Pancreas (tissue), 10 donors: ENCODE measurements at places on chromosomes 13 and 19. TPM values are rescaled to one million over a fixed set of nuclear protein-coding genes. Genes with fewer than 3 reads are reported as not detected.

DNA sequence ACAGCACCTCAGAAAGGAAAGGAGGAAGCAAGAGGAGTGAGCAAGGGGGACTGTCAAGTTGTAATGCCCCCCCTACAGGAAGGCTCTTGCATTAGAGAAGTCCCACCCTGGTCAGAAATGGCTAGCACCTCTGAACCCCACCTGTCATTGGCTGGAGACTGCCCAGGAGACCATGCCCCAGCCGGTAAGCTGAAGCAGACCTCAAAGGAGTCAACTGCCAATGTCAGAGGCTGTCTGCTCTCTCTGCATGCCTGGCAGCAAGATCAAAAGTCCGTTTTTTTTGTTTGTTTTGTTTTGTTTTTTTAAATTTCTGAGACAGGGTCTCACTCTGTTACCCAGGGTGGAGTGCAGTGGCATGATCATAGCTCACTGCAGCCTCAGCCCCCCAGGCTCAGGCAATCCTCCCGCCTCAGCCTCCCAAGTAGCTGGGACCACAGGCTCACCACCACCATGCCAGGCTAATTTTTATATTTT is 8.1 kb upstream of the BCL3 start:
- DNase-seq = peak; percentile 38

DNA sequence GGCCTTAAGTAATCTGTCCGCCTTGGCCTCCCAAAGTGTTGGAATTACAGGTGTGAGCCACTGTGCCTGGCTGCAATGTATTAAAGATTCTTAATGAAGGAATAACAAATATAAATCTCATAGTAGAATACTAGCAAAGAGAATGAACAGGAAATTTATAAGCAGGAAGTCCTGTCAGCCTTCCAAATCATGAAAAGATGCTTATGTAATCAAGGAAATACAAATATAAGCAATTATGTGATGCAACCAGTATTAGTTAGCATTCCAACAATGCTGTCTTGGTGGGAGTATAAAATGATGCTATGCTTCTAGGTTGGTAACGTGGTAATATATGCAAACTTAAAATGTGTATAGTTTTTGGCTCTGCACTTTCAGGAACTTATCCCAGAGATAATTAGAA is 133.8 kb downstream of the PDS5B start:
- no peak for DNase-seq

GRCh38 chr13:94115054-94115453 is 364.4 kb downstream of the DCT start:
- no peak for DNase-seq

DNA sequence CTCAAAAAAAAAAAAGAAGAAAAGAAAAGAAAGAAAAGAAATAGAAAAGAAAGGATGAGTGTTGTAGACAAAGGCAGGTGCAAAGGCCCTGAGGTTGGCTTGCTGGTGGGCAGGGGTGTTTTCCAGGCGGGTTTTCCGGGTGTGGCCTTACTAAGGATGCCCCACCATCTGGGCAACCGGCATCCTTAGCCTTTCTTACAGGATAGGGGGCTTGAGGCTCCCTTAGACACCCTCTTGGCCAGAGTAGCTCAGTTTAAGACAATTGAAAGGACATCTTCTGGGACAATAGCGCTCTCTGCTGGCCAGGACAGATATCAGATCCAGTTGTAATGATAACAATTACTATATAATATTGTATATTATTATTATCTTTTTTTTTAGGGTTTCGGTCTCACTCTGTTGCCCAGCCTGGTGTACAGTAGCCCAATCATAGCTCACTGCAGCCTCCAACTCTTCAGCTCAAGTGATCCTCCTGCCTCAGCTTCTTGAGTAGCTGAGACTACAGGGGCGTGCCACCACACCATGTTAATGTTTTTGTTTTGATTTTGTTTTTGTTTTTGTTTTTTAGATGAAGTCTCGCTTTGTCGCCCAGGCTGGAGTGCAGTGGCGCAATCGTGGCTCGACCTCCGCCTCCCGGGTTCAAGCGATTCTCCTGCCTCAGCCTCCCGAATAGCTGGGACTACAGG is 1.4 kb upstream of the QTRT1 start:
- DNase-seq = peak; percentile 56

GRCh38 chr19:40600570-40601133 is 517 bp upstream of the LTBP4 start:
- no peak for DNase-seq

C19orf33 gene
- total RNA-seq = 1.6 TPM

C19orf47 gene
- 5.5 TPM for total RNA-seq
